NCI-H1092 (cell line): ENCODE measurements at places on chromosomes 12 and 14.

DNA sequence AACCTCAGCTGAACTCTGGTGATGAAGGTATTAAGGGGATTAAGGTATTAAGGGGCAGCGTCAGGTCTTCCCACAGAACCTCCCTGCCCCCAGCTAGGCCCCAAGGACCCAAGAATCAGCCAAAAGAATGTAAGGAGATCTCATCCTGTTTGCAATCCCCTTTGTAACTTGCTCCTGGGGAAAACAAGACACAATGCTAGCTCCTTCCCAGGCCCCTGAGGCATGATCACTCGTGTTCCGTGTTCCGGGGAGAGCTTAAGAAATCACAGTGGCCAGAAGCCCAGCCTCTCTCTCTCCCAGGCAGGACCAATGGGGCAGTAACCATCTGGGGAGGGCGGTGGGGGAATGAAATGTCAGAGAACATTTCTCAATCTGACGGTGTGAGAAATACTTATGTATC is 33.2 kb downstream of the PIGH start:
- no peak for DNase-seq

- no peak for DNase-seq
Measured at GRCh38 chr12:34390846-34391700, 368.8 kb downstream of the ALG10 start.

DNA sequence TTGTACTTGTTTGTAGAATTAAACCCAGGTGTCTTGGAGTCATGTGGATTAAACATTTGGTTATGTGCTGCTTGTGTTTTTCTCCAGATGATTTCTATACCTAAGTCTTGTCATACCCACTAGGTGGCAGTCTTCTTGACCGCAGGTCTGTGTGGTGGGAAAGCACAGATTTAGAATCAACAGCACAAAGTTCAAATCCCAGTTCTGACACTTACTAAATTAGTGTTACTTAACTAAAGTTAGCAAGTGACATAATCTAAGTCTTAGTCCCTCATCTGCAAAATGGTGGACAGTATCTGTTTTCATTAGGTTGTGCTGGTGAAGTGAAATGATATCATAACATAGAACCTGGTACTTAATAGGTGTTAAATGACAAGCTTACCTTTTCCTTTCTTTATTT is 151.0 kb upstream of the ARHGAP5 start:
- DNase-seq = peak; percentile 50

DNA sequence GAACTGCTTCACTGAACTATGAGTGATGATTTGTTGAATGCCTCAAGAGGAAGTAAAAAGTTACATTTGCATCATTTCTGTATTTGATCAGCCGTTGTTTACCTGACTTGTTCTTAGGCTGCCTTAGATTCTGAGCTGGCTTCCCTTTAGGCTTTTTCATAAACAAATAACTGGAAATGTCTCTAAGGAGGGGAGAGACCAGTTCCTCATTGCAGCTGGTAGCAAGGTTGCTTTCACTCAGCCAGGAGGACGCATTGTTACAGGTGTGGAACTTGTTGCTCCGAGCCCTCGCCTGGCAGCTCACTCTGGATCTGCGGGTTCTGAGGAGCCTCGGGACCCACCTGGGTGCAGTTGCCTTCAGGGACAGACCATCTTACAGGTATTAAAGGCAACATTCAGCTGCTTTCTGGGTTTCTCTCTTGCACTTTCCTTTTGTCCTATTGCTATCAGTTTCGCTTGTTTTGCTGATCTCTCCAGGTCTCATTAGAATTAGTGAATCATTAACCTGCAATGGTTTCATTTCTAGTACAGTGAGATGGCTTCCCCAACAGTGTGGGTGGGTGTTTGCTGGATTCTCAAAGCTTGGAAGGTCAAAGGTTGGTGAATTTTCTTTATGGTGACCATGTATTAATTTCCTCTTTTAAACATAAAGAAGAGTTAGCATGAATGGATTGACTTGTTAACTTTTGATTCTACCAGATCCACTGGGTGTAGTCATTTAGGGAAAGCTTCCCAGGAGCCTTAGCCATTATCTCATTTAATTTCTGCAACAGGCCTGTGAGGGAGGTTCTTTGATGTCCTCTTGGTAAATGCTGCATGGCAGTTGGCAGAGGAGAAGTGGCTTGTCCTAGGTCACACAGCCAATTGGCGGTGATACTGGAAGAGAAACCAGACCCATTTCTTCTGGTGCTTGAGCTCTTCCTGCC is at the start of gene PLEKHG7:
Gene PLEKHG7, plus strand, starts transcription at position 236 of the 926 bp plus-strand sequence. CDS start 3,643 bp downstream, outside the sequence.
- DNase-seq = no peak

DNA sequence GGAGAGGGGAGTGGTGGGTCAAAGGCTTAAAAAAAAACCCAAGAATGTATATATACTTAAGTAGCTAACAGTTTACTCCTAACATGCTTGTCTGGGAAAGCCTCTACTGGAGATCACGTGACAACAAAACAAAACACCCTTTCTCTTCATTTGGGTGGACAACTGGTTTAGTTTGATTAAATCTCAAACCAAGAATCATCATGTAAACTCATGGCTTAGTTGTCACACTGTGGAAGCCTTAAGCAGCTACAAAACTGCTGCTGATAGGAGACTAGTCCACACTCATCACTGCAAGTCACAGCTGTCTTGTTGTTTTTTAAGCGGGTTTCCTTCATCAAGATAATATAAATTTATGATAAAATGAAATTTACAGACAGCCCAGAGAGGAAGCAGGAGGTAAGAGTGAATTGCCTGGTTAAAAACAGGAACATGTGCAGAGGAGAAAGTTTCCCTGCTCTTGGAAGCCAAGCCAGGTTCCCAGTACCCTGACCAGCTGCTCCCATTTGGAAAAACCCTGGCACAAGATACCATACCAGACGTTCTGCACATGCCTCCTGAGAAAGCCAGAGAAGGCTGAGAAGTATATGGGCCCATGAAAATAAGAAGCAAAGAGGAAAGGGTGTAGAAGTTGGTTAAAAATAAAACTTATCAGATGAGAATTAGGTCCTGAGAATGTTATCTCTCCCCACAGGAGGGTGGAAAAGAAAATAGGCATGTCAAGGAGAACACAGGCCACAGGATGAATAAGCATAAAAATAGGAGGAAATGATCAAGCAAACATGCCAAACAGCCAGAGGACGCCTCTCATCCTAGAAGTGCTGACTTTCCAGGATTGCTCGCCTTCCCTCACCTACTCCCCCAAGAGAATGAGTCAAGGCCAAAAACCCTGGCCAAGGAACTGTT is 34.0 kb downstream of the EGLN3 start:
- no peak for DNase-seq

DNA sequence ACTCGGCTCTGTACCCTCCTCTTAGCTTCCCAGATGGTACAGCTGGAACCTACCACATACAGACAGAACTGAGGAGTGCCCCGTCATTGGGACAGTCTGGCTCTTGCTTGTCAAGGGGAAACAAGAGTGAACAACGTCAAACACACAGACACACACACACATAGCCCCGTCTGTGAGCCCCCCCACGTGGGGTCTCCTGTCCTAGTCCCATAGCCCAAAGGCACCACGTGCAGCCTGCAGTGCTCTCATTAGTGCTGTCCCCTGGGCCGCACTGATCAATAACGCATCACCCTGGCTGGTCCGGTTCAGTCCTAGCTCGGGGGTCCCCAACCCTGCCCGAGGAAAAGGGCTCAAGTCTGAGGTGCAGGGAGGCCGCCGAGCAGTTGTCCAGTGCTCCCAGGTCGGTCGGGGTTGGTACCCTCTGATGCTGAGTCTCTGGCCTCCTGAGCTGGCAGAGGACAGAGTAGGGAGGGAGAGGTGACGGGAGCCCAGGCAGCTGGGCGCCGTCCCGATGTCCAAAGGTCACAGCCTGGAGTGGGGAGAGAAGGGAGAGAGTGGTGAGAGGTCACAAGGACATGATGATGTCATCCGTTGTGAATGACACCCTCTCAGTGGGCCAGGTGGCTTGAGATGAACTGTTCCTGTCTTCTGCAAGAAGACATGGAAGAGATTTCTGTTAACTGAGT is 105.4 kb upstream of the NOS1 start:
- no peak for DNase-seq

GRCh38 chr14:71339650-71340415 is 432.6 kb downstream of the PCNX1 start:
- DNase-seq = no peak

DNA sequence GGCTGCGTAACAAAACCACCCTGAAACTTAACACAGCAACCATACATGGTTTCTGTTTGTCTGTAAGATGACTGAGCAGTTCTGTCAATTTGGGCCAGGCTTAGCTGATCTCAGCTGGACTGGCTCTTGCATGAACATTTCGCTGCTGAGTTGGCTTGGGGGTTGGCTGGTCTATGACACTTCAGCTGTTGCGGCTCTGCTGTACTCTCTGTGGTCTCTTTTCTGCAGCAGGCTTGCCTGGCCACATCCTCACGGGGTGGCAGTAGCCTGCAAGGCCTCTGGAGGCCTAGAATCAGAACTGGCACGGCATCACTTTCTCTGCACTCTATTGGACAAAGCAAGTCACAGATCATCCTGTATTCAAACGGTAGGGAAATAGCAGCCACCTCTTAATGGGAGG is 216.2 kb downstream of the BCL11B start:
- no peak for DNase-seq

- no peak for DNase-seq
Measured at GRCh38 chr12:67512061-67512460, 136.5 kb upstream of the DYRK2 start.

DNA sequence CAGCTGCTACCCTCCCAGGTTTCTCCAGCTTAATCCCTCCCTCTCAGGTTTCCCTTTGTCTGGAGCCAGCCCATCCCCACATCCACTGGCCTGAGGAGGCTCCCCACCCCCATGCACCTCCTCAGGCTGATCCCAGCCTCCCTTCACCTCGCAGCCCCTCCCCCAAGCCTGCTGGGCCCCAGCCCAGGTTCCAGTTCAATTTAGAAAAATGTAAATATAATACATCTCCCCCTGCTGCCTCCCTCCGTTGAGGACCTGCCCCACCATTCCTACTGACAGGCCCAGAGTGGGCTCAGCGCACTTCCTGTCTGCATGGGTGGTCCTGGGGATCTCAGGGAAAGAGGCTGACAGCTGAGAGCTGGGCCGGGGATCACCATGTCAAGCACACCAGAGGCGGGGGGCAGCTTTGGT is 155.8 kb downstream of the NTF3 start:
- DNase-seq = no peak

DNA sequence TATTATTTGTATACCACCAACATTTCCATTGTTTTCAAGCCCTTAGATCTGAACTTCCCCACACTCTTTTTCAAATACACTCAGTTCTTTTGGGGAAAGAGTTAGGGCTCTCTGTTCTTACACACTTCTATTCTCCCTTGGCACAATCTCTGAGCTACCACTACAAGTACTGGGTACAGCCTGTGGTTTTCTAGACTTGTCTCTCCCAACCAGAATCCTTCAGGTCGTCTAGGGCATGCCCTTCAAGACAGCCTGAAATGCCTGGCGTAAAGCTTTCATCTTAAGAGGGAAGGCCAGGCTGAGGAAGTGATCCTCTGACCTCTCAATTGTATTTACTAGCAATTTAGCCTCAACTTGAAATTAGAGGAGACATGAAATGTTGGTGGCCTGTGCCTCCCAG is 1442.0 kb downstream of the AACS start:
- no peak for DNase-seq

DNA sequence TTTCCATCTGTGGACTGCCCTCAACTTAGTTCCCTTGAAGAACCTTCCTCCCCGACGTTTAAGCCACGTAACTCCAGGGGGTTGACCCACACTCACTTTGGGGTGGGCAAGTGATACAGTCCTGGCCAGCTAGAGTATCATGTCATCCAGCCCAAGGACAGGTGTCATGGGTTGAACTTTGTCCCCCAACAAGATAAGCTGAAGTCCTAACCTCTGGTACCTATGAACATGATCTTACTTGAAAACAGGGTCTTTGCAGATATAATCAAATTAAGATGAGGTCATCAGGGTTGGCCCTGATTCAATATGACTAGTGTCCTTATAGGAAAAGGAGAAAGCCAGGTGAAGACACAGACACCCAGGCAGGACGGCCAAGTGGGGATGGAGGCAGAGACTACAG is 68.6 kb downstream of the ITPK1 start:
- DNase-seq = no peak

DNA sequence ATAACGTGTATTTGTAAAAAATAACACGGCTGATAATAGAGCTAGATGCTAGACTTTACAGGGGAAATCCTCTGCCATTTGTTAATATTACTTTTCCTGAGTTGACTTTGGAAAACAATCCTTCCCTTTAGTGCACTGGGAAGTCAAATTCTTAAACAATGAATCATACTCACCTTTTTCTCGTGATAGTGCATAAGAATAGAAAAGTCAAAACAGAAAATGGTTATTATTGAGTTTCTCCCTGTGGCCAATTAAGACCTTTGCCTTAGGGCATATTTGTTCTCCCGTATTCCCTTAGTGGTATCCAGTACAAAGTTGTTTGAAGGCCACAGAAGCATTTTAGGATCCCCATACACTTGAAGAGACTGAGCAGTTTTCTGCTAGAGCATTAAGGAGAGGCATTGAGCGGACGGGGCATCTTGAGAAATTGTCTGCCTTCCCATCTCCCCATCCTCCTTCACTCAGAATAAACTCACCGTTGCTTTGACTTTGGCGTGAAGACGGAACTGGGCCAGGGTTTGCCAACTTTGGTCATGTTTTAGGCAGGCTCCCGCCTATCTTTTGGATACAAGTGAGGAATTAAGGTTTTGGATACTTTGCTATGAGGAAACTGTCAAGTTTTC is 171.3 kb downstream of the TMTC2 start:
- DNase-seq = no peak

DNA sequence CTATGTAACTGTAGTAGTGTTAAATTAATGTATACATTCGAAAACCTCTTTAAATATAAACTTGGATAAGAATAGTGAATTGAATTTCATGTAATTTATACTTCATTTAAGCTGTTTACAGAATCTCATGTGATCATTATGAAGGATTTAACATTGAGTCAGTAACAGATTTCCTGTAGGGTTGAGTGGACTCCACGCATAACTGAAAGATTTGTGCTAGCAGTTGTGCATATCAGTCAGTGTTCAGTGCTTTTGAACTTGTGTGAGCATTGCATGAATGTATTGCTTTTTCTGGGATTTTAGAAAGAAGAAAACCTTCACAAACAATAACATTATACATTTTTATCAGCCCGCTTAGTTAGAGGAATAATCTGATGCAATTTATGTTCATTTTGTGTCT is 1435.3 kb downstream of the LRFN5 start:
- DNase-seq = no peak

DNA sequence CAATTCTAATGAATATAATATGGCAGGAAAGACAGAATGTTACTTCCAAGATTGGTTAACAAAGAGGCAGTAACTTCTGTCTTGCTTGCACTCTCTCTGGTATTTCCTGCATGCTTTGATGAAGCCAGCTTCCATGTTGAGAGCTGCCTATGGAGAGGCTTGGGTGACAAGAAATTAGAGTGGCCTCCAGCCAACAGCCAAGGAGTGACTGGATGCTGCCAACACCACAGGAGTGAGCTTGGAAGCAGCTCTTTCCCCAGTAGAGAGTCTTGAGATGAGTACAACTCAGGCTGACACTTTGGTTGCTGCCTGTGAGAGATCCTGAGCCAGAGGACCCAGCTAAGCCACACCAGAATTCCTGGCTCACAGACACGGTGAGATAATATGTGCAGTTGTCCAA is 183.1 kb downstream of the RMST start:
- DNase-seq = no peak

GRCh38 chr14:26113911-26114640 is 483.8 kb downstream of the NOVA1 start:
- DNase-seq = no peak

GRCh38 chr12:8491646-8492530 is 21.4 kb upstream of the CLEC4D start:
- DNase-seq = no peak
